ENCODE measurements at places on chromosomes 12 and 14.
A peak's percentile ranks its signal among the peaks of the same experiment; 100 is the strongest.

GRCh38 chr12:53101266-53101665, 2.0 kb upstream of the SOAT2 start:
- no peak for DNase-seq

- DNase-seq, result no peak
Observed at GRCh38 chr12:29743077-29743476, 40.7 kb downstream of the TMTC1 start.

GRCh38 chr12:106058256-106059182, 80.2 kb downstream of the NUAK1 start:
- DNase-seq, result no peak

DNA sequence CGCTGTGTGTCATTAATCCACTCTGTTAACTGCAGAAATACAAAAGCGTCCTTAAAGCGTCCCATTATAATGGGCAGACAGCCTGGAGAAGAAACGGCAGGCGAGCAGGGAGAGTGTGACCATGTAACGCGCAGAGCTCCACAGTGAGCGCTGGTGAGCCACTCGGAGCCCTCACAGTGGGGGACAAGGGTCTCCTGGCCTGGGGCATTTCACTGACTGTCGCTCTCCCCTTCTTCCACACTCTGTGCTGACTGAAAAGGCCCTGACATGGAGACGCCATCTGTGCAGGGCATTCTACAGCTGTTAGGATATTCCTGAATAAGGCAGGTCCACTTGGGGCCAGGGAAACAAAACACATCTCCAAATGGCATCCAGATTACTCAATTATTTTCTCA, 24.2 kb downstream of the CCDC92 start:
- no peak for DNase-seq

GRCh38 chr14:104681689-104682074, 7.7 kb upstream of the INF2 start:
- peak; percentile 81 for DNase-seq

All from left renal pelvis (tissue), 4 donors.